ENCODE measurements at places on chromosomes 2 and 18. TPM values are rescaled to one million over a fixed set of nuclear protein-coding genes. Genes with fewer than 3 reads are reported as not detected.

The PREB gene
- total RNA-seq, result 69.1 TPM

The RBM44 gene
- total RNA-seq, result not detected

The C18orf54 gene
- 4.5 TPM for total RNA-seq

The MYO1B gene
- 244 TPM for total RNA-seq

The MAB21L4 gene
- total RNA-seq, result not detected

The PROKR1 gene
- not detected for total RNA-seq

The UGT1A6 gene
- total RNA-seq, result 0.78 TPM

The CCDC85A gene
- total RNA-seq, result not detected

The IL36B gene
- total RNA-seq, result not detected

The DNER gene
- 4.6 TPM for total RNA-seq

The UNC80 gene
- total RNA-seq, result not detected

The CFLAR gene
- 50.2 TPM for total RNA-seq

The MAP2 gene
- 5.5 TPM for total RNA-seq

The PDE1A gene
- total RNA-seq, result not detected

All from hair follicular keratinocyte (primary cell).